ENCODE measurements at places on chromosomes 16 and 17. TPM values are rescaled to one million over a fixed set of nuclear protein-coding genes. Genes with fewer than 3 reads are reported as not detected.

Gene GLP2R
- 4.8 TPM for total RNA-seq

Gene PERCC1
- 0.27 TPM for total RNA-seq

Gene NXN
- 16.3 TPM for total RNA-seq

Gene COX6A2
- not detected for total RNA-seq

Gene ZNF18
- total RNA-seq: 5.5 TPM

Gene CAPNS2
- 0.40 TPM for total RNA-seq

Gene WNT9B
- total RNA-seq: not detected

Gene PIPOX
- total RNA-seq: 0.90 TPM

Gene USP43
- 15.6 TPM for total RNA-seq

Gene PLD6
- 1.4 TPM for total RNA-seq

Gene SLC46A1
- total RNA-seq: 5.4 TPM

Gene OR4D1
- not detected for total RNA-seq

Gene HIGD1B
- total RNA-seq: 0.53 TPM

Gene PTGES3L
- 2.4 TPM for total RNA-seq

Gene TMEM238L
- 63.1 TPM for total RNA-seq

Gene ZFP3
- 6.2 TPM for total RNA-seq

Gene TBX21
- total RNA-seq: 0.40 TPM

Gene OR3A2
- not detected for total RNA-seq

Gene CD79B
- total RNA-seq: 1.5 TPM

Gene KRT31
- total RNA-seq: not detected

Gene XAF1
- 11.7 TPM for total RNA-seq

Gene MPP2
- total RNA-seq: 1.1 TPM

Gene CYBC1
- total RNA-seq: 79.0 TPM

Gene KRTAP16-1
- total RNA-seq: not detected

Gene KCNH4
- 0.07 TPM for total RNA-seq

Measured in colonic mucosa (tissue), 4 donors.